ENCODE measurements at places on chromosomes 2 and 18. TPM values are rescaled to one million over a fixed set of nuclear protein-coding genes. Genes with fewer than 3 reads are reported as not detected.

Gene POTEJ
- total RNA-seq = not detected

Gene DCC
- not detected for total RNA-seq

Gene INPP5D
- total RNA-seq = 1.8 TPM

DNA sequence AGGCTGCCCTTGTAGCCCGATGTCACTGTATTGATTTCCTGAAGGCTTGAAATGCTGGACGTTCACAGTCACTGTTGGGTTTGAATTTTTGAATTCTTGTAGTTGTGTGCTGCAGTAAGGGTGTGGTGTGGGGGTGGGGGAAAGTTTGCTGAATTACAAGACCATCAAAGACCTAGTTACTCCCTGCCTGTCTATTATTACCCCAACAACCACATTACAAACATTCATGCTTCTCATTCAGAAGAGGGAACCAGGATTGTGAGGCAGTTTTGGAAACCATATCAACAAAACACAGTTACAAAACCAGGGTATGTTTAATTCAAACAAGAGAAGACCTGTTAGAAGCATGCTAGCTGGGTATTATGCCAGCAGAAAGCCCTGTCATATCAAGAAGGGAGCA, 85.8 kb downstream of the CLHC1 start:
- no peaks in the 10 kb centered on the region for H3K4me1 ChIP-seq
- H3K4me3 ChIP-seq = no peak overlapping the region
- H3K27me3 ChIP-seq = no peaks in the 10 kb centered on the region
- no peak for DNase-seq
- no peak overlapping the region for H3K27ac ChIP-seq
- no peaks in the 10 kb centered on the region for H3K36me3 ChIP-seq

DNA sequence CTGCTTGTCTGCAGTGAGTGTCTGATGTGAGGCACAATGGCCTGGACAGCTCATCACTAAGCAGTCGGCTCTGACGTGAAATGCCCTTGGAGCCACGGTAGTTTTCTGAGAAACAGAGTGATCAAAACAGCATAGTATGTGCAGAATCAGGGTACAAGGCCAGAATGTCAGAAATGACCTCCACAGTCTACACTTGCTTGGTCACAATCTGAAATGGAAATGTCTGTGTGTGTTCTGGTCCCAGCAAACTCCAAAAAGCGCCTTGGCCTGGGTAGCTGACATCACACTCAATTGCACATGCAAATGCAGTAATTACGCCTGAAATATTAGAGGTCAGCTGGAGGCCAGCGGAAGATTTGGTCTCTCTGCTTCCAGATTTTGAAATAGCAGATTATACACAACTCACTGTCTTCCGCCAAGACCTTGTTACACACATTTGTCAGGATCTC, 95.4 kb downstream of the CTAGE1 start:
- H3K4me3 ChIP-seq = no peak overlapping the region
- no peaks in the 10 kb centered on the region for H3K4me1 ChIP-seq
- no peaks in the 10 kb centered on the region for H3K36me3 ChIP-seq
- H3K27me3 ChIP-seq = no peaks in the 10 kb centered on the region
- no peak overlapping the region for H3K27ac ChIP-seq
- DNase-seq = no peak

DNA sequence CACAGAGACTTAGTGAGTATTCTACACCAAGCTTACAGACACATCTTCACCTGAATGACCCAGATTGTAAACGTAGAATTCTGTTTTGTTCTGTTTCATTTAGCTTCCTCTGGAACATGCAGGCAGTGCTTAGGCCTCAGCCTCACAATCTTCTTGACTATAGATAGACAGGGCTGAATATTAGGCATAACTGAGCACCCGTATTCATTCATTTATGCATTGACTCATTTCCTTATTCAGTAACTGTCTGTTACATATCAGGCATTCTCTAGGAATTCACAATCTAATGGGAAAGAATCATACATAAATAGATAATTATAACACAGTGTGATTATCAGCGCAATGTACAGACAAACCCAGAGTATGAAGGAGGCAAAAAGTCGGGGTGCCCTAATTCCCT, 124.9 kb upstream of the ETAA1 start:
- H3K4me1 ChIP-seq = no peaks in the 10 kb centered on the region
- DNase-seq = no peak
- H3K36me3 ChIP-seq = no peaks in the 10 kb centered on the region
- 0 out of 2 replicates have a peak, but pooled peaks cover 11% of the 10 kb centered on the region for H3K27me3 ChIP-seq

DNA sequence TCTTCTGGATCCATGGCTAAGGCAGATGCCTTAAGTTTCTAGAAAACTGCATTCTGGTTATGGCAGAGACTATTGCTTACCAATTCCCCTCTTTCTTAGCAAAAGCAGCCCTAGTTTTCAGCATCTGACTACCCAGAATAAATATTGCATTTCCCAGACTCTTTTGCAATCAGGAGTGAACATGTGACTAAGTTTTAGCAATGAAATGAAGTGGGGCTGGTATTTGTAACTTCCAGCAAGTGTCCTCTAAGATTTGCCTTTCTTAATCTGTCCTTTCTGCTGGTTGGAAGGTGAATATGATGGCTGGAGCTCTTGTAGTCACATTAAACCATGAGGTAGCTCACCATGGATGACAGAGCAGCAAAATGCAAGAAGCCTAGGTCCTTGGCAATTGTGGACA, 132.9 kb upstream of the PKDCC start:
- H3K4me3 ChIP-seq = no peak overlapping the region
- no peak for DNase-seq
- H3K36me3 ChIP-seq = no peaks in the 10 kb centered on the region

GRCh38 chr2:28869494-28870145, 489 bp downstream of the TRMT61B start:
- peak overlapping the region; percentile 54 for H3K27ac ChIP-seq
- peaks cover 14% of the 10 kb centered on the region for H3K4me1 ChIP-seq
- H3K27me3 ChIP-seq = no peaks in the 10 kb centered on the region
- no peak for DNase-seq
- H3K36me3 ChIP-seq = 0 out of 2 replicates have a peak, but pooled peaks cover 3% of the 10 kb centered on the region

GRCh38 chr2:81327911-81328310, 1023.4 kb upstream of the LRRTM1 start:
- H3K4me1 ChIP-seq = no peaks in the 10 kb centered on the region
- H3K27me3 ChIP-seq = no peaks in the 10 kb centered on the region
- DNase-seq = no peak
- no peaks in the 10 kb centered on the region for H3K36me3 ChIP-seq
- no peak overlapping the region for H3K4me3 ChIP-seq
- H3K27ac ChIP-seq = no peak overlapping the region
